Activated naive CD4-positive, alpha-beta T cell (primary cell): ENCODE measurements at places on chromosomes 11 and 22.

DNA sequence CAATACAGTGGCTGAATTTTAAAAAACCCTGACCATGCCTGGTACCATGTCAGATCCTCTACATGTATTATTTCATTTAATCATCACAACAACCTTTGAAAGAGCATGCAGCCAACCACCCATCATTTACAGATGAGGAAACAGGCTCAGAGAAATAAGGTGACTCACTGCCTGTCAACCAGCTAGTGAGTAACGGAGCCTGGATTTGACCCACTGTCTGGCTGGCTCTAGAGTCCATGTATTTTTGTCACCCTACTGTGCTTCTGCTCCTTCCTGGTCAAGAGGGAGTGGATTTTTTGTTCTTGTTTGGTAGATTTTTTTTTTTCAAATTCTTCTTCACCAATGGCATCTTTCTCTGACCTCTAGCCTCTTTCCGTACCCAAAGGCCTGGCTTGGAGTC, 77.4 kb downstream of the CWC15 start:
- no peak for DNase-seq

DNA sequence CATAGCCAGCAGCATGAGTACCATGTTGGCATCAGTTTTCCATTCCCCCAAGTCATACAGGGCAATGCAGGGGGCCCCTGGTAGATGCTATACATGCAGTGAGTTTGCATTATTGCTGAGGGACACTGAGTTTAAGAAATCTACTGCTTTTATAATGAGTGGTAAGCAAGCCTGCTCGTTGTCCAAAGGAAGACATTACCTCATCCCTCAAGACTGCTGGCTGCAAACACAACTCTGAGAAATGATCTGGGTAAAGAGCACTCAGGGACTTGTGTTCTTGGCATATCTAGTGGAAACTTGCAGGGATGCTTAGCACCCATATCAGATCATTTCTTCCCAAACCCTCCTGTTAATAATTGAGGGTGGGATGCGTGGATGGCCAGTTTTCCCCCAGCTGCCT, 77.9 kb downstream of the CWC15 start:
- no peak for DNase-seq

DNA sequence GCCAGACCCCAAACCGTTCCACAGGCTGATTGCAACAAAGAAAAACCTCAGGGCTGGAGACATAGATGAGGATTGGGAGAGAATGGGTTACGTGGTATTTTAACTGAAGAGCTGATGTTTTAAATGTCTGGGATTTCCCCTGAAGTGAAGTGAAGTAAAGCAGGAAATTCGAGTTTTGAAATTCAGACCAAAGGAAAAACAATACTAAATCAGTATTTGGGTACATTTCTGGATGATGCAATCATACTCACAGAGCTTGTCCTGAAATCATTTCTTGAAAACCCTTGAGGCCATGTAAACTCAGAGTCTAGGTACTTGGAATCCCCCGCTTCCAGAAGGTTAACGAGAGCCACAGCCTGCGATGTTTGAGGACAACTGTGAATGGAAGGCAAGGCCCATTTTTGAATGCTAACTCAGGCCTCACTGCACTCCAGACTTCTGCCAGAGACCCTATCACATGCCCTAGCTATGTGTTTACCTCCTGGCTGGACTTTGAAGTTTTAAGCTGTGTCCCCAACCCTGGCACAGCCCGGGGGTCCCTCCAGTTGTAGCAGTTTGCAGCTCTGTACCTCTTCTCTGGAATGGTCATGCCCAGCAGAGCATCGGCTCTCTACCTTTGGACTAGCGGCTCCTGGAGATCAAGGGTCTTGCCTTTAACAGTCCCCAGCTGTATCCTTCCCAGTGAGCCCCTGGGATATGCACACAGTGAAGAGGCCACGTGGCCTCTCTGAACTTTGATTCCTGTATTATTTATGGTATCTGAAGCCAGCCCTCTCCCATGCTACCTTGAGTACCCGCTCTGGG, 5.4 kb upstream of the FTH1 start:
- no peak for DNase-seq

- DNase-seq, result no peak
Observed at GRCh38 chr11:96186806-96187205, 156.2 kb downstream of the MAML2 start.

- no peak for DNase-seq
Observed at GRCh38 chr11:119747868-119748660, 19.1 kb upstream of the NECTIN1 start.

GRCh38 chr11:76385903-76386302, 4.8 kb downstream of the GVQW3 start:
- no peak for DNase-seq

DNA sequence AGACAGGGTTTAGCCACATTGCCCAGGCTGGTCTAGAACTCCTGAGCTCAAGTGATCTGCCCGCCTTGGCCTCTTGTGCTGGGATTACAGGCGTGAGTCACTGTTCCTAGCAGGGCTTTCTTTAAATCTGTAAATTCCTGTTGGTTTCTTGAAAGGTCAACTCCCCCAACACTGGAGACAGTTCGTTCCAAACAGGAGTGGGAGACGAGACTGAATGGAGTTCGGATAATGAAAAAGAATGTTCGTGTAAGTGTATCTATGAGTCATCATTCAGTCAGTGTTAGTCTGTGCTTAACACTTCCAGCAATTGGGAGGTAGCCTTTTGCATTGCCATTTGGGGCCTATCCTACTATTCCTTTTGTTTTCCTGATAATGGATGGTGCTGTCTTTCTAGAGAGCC, 10.0 kb upstream of the BACE1-AS start:
- no peak for DNase-seq

- no peak for DNase-seq
Observed at GRCh38 chr22:35140879-35141745, 75.2 kb downstream of the ISX start.
